ENCODE measurements at places on chromosomes 16 and 17.
A peak's percentile ranks its signal among the peaks of the same experiment; 100 is the strongest.

DNA sequence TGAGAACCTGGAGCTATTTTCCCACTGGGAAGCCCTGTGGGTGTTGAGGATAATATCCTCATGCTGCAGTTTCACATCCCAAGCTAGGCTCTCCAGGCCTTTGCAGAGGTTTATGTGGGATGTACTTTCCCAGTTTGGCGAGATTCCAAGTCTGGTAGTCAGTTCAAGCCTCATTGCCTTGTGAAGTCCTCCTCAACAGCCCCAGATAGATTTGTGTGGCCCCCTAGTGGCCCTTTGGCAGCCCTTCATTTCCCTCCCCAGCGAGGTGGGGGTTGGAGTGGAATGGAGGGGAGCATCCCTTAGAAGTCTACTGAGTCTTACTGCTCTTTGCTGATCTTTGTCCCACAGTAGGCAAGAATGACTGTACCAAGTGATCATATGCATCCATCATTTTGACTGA lies 137.9 kb downstream of the CDH11 start:
- DNase-seq, result no peak

- peak; percentile 74 for DNase-seq
Observed at GRCh38 chr16:80883159-80883642, 78.8 kb upstream of the CDYL2 start.

DNA sequence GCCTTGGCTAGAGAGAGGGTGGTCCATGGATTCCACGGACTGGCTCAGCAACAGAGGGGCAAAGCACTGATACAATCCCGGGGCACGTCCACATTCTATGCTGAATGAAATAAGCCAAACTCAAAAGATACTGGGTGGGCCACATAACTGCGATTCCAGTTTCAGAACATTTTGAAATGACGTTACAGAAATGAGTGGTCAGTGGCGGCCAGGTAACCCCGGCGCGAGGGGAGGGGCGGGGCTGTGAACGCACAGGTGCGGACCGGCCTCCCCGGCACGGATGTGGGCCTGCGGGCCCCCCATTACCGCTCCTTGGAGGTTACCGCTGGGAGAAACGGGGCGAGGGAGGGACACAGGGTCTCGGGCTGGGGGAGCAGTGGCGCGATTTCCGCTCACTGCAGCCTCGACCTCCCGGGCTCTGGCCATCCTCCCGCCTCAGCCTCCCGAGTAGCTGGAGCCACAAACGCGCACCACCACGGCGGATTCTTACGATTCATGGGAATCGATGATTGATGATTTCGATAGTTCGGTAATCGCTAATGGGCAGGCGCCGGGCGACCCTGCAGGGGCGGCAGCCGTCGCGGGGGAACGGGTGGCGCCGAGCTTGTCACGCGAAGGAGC lies 559 bp downstream of the MVD start:
- DNase-seq, result no peak

- no peak for DNase-seq
Observed at GRCh38 chr17:4636474-4637100, 4.9 kb downstream of the ALOX15 start.

DNA sequence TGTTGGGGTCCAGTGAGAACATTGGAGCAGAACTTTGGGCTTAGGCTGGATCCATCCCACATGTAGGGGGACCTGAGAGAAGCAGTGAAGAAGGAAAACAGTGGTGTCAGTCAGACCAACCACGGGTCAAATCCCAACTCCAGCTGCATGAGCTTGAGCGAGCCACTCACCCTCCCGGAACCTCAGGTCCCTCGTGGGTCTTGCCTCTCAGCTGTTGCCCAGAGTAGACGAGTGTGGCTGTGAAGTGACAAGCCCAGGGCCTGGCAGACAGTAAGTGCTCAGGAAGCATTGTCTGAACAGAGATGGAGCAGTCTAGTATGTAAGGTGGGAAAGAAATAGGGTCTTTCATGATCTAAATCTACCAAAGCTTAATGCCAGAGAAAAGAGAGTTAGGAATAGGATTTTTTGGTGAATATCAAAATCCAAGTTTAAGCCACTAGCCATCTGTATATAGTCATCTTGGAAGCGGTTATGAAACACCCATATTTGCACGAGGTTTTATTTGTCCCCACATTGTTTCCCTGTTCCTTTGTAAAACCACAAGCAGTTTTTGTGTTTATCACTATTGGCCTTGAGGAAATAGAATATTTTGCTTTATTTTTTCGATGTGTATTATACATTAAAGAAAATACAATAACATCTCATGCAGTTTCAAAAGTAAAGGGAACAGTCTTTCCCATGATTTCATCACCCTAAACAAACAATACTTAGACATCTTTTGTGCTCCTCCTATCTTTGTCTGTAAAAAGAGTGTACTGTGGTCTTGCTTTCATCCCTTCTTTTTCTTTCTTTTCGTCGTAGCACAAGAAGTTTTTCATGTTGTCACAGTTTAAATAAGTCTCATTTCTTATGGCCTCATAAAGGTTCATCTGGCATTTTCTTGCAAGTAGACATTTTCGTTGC lies 112.0 kb downstream of the CLEC16A start:
- DNase-seq, result no peak

DNA sequence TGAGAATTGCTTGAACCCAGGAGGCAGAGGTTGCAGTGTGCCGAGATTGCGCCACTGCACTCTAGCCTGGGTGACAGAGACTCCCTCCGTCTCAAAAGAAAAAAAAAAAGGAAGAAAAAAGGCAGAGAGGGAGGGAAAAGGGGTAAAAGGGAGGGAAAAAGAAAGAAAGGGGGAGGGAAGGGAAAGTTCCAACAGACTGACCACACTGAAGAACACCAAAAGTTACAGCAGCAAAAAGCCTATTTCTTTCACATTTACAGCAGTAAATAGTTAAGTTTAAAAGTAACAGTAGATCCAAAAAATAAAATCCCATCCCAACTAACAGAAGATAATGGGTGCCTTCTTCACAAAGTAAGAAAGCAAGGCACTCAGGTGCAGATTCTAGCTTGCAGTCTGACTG lies 36.9 kb upstream of the C17orf78 start:
- no peak for DNase-seq

DNA sequence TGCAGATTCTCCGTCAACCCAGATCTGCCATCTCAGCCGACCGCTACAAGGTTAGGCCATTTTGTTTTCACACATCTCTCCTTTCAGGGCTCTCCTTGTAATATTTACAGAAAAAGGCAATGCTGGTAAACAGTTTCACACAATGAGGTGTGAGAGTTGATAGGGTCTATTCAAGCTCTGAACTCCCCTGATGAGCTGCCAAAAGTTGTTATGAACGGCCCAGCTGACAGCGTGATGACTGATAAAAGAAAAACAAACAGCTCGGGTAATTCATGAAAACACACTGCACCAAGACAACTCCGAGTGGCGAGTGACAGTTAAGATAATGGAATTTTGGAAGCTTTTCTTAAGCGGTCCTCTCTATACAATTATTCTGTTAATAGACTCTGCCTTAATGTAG lies 68.1 kb upstream of the IRX5 start:
- no peak for DNase-seq

- DNase-seq, result peak; percentile 37
Observed at GRCh38 chr17:47978324-47978723, 7.4 kb downstream of the CDK5RAP3 start.

DNA sequence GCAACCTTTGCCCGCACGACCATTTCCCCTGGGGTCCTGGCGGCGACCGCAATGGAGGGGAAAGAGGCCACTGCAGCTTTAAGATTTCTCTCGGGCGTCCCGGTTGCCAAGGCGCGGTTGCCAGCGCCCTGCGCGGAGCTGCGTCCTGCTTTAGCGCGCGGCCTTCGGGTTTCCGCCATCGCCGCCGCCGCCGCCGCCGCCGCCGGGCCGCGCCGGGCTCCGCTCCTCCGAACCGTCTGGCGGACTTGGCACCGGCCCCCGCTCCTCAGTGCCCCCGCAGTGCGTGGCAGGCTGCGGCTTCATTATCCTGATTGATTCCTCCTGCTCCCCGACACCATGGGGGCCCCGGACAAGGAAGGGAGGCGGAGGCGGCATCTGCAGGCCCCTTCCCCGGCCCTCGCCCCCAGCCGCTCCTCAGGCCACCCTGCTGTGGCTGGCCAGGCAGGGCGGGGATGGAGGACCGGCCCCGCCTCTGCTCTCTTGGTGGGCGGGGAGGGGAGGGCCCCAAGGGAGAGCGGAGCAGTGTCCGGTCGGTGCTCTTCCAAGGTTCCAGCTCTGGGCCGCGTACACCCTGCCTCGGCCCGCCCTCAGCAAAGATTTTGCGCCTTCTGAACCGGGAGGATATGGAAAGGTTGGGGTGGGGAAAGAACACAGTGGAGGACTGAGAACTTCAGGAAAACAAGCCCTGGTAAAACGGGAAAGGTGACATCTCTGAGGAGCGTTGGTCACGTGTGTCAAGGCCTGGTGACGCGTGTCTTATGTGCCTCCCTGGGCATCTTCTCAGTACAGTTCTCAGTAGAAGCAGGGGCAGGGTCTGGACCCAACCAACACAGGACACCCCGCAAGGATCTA lies 34.0 kb downstream of the NEUROD2 start:
- DNase-seq, result peak; percentile 75

- no peak for DNase-seq
Observed at GRCh38 chr16:30342751-30343490, 12.2 kb downstream of the CD2BP2 start.

GRCh38 chr16:48687421-48688038 lies 77.5 kb upstream of the N4BP1 start:
- DNase-seq, result peak; percentile 9

- DNase-seq, result no peak
Observed at GRCh38 chr16:19883296-19883965, 1.2 kb downstream of the GPRC5B start.

- DNase-seq, result no peak
Observed at GRCh38 chr16:84712138-84712671, 12.4 kb downstream of the USP10 start.

GRCh38 chr17:75776386-75777295 lies 8.0 kb upstream of the UNK start:
- no peak for DNase-seq

DNA sequence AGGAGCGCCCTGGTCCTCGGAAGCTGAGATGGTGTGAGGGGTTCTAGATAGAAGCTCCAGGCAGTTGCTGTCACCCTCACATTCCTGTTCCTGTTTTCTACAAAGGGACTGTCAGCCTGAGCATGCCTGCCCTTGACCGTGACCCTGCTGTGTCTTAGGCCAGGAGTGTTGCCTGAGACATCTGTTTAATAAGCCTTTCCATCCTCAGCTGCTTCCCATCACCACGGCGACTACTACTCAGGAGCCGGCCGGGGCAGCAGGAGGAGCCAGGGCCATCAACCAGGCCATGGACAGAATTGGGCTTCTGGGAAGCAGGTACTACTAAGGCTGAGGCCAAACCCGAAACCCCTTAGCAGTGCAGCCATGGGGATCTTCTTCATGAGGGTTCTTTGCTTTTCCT lies 151.4 kb downstream of the KATNIP start:
- DNase-seq, result no peak

DNA sequence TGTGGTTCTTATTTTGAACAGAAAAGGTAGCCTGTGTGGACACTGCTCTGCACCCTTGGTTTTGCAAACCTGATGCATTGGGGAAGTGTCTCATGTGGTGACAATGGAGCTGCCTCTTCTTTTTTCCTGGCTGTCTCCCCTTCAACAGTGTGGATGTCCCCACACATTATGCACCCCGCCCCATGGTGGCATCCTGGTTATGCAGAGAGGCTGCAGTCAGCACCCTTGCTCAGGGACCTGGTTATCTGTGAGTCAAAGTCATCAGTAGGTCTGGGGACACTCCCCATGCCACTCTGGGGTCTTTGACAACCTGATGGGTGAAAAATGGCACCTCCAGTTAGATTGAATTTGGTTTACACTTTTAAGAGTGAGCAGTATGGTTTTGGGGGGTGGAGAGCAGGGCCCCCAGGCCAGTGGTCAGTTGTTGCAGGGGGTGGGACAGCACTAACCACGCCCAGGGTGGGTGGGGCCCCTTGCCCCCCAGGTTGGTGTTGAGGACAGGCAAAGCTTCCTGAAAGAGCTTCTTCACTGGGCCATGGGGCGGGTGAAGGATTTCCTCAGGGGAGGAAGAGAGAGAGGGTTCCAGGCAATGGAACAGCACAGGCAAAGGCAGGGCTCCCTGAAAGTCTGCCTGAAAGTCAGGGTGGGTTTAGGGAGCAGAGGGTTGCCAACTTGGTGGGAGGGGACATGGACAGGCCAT lies 24.6 kb upstream of the KCNJ12 start:
- no peak for DNase-seq

DNA sequence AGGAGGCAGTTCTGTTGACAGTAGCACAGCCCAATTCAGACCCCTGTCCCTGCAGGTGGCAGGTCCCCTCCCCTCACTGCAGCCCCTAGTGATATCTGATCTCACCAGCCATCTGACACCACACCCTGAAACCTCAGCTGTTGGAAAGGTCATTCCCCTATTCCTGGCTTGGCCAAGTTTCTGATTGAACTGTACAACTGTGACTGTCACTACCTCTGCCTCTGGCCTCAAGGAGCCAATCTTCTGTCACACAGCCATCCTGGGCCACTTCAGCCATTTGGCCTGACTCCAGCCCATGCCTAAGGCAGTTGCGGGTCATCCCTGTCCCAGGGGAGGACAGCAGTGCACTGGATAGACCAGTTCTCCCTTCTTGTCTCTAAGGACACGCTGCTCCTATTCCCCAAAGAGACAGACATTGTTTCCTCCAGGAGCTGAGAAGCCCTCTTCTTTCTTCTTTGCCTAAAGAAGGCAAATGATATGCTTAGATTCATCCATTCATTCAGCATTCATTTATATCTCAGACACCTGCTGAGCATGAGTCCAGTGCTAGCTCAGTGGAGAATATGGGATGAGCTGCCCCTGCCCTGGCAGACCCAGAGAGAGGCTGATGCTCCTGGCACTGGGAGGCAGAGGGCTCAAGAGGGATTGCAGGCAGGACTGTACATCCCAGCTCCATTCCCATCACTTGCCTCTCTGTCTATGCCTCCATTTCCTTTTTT lies 4.6 kb upstream of the ALDOA start:
- DNase-seq, result no peak

DNA sequence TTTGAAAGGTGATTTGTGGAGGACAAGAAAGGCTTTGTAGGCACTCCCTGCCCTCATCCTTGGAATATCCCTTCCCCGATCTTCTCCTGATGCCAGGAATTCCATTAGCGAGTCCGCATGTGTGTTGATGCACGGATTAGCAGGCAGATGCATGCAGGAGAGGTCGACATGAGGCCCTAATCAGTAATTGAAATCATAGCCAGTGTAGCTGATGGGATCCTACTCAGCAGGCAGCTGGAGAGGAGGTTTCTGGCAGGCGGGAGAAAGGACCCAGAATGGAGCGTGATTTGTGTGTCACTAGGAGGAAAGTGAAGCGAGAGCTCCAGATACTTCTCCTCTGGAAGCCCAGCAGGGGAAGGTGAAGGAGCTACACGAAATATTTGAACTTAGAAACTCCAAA lies 196.3 kb upstream of the CDH11 start:
- DNase-seq, result no peak

GRCh38 chr17:73342050-73342522 lies 30.3 kb upstream of the CDC42EP4 start:
- peak; percentile 64 for DNase-seq

All from prostate gland (tissue), 2 donors.